ENCODE measurements at places on chromosomes 7 and 10.

- no peak for DNase-seq
These were observed 18.8 kb downstream of the NT5C3A start for GRCh38 chr7:33043501-33044400.

- no peak for DNase-seq
These were observed 264.3 kb downstream of the SEMA3A start for GRCh38 chr7:83930262-83930661.

DNA sequence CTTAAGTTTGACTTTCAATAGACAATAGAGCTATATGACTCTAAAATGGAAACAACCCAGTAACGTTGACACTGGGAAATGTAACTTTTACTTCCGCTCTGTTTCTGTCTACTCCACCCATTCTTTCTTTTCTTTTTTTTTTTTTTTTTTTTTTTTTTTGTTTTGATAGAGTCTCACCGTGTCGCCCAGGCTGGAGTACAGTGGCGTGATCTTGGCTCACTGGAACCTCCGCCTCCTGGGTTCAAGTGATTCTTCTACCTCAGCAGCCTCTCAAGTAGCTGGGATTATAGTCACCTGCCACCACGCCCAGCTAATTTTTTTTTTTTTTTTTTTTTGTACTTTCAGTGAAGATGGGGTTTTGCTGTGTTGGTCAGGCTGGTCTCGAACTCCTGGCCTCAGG lies 13.9 kb downstream of the PRSS2 start:
- DNase-seq, result no peak

- peak; percentile 22 for DNase-seq
These were observed 139.6 kb upstream of the GPR26 start for GRCh38 chr10:123526356-123527064.

GRCh38 chr7:127251036-127251464 lies 1.7 kb downstream of the GRM8 start:
- no peak for DNase-seq

DNA sequence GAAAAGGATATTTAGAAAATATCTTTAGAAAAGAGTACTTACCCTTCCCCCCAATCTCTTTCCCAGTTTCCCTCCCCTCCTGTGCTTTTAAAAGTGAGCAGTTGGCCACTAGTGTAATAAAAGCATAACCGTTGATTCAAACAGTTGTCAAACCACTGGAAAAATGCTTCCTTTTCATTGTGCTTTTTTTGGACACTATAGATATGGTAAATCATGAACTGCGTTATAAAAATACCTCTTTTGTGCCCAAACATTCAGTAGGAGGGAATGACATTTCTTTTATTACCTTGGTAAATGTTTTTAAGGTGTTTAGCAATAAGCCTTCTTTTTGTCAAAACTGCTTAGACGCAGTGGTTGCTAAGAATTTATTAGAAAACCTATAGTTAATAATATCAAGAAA lies 232.4 kb downstream of the SLC25A13 start:
- DNase-seq, result no peak

GRCh38 chr7:102044641-102044983 lies 227.2 kb downstream of the CUX1 start:
- no peak for DNase-seq

GRCh38 chr10:28774051-28774995 lies 97.0 kb downstream of the BAMBI start:
- DNase-seq, result no peak

DNA sequence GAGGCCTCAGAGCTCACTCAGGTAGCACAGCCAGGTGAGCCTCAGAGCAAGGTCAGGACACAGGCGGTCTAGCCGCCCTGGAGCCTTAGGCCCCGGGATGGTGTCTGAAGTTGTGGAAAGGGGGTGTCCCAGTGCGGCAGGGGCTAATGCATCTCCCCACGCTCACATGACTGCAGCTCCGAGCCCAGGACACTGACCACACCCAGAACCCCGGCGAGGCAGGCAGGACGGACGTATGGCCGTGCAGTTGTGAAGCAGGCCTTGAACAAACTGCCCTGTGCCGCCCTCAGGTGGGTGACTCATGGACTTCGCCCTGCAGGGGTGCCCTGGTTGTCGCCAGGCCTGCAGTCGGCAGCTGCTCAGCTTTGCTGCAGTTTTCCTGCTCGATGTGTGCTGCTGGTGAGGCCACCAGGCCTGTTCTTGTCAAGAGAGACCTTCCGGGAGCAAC lies 5.0 kb upstream of the PRKAR1B start:
- no peak for DNase-seq

DNA sequence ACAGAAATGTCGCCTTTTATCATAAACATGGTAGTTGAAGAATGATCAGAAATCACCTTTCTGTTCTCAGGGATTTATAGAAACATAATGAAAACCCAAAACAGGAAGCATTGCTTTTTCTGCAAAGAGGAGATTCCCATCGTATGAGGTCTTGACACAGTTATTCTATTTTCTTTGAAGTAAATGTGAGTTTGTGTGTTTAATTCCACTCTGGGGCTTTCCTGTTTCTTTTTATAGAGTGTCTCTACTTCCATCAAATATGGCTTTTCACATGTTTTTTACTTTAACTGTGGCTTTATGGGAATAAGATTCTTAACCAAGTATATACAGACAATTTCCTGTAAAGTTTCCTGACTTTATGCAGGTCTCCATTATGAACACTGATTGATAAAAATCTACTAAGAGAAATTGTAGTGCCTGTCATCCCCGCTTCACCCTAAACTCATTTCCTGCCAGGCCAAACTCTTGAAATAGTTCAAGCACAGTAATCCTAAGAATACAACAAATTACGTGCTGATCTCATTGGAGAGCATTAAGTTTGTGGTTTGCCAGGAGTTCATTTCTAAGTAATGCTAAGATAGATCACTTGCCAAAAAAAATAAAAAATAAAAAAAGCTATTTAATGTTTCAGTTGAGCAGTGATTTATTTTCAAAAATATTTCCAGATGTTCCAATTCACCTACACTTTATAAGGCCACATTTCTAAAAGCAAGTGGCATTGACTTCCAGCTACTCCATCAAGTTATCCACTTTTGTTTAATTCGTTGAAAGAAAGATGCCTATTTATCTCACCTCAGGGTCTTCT lies 52.2 kb upstream of the SEC61G start:
- no peak for DNase-seq

DNA sequence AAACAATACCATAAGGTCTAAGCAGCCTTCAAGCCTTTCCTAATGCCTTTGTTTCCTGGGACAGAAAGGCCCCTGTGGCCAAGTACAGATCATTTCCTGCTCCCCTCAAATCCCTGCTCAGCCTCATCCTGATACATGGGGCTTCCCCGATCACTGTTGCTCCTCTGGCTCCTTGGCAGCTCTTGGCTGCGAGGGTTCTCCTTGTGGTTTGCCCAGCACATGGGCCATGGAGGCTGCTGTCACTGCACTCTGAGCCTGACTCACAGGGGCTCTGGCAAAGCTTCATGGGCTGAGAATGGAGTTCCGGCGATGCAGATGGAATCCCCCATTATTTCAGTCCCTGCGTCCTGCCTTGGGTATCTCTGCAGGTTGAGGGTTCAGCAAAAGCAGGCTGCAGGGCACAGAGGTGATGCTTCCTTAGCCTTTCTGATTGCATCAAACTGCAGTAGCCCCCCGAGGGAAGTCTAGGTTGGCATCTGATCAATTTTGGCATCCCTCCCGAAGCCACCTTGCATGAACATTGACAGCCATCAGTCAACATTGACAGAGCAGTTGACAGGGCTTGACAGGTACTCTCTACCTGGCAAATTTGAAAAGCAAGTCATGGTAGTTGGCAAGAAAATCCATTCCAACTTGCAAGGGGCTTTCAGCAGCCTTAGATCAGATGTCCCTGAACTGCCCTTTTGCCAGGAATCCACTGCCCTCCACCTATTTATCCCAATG lies 168.6 kb downstream of the GFRA1 start:
- DNase-seq, result no peak

GRCh38 chr7:90836937-90837336 lies 240.8 kb downstream of the CDK14 start:
- no peak for DNase-seq

GRCh38 chr7:29077854-29078253 lies 68.5 kb downstream of the CPVL start:
- DNase-seq, result no peak

- DNase-seq, result no peak
These were observed 431.3 kb upstream of the ETV1 start for GRCh38 chr7:14420768-14421167.

DNA sequence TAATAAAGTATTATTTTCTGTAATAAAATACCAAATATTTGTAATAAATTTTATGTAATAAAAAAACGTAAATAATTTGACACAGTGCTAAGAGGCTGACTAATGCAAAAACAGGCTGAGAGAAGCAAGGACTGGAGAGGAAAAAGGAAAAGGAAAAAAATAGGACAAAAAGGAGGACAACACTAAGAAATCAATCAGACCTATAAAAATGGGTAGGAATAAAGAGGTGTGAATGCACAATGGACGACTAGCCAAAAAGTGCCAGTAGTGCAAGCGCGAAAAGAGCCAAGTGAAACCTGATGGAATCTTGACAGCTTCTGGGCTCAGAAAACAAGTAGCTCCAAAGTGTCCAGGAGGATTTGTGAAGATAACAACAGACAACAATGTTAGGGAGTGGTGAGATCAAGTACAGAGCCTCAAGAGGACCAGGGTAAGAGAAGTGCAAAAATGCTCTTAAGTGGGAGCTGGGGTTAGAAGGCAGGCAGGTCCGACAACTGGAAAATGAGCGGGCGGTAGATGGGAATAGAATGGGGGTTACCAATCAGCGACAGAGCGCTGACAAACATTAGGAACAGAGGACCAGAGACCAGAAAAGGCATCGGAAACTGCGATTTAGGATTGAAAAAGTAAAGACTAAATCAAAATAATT lies 1.2 kb downstream of the BRAF start:
- no peak for DNase-seq

DNA sequence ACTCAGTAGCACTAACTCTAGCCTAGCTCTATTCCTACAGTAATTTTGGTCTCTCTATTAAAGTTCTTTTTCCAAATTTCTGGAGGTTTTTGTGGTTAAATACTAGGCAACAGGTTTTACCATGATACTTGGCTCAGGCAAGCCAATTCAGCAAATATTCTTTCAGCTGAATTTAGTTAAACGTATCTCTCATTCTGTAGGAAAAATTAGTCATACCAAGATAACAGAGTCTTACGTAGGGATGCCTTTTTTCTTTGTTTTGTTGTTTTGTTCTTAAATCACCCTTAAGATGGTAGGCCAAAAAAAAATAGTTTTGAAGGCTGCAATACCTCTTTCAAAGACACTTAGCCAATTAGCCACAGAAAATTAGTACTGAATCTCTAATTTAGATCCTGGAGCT lies 180.5 kb downstream of the MAGI2 start:
- DNase-seq, result no peak

- no peak for DNase-seq
These were observed 4.7 kb downstream of the ACBD7 start for GRCh38 chr10:15083674-15084501.

DNA sequence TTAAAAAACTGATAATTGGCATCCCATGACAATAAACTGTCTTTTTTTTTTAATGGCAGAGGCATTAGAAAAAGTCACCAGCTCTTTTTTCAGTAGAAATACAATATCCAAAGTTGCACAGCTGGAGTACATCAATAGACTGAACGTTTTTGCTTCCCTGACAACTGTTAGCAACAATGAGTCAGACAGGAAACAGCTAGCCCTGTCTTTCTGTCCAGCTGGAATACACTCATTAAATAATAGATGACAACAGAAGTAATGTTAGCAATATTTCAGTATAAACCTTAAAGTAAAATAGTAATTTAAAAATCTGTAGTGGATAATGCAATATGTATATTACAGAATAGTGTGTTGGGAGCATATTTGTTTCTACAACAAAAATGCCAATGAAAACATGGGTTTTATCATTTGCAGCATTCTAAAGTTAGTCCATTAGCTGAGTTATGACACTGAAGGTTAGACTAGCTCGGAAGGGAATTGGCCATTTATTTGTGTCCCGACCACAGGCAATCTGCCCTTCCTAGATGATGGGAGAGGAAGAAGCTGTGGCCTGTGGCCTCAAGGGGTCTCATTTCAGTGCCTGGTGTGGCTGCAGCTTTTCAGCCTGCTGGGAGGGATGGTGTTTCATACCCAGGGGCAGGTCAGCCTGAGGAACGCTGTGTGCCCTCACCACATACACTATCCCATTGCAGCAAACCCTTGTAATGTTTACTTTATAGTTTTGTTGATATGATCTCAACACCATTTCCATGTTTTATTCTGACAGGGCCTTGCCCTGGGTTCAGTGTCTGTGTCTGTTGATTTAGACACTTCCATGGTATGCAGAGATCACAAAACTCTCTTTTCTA lies 173.3 kb downstream of the SLC16A9 start:
- no peak for DNase-seq
